T-helper 9 cell (primary cell): ENCODE measurements at places on chromosomes 7 and 10.

GRCh38 chr10:129090618-129091366 is 376.2 kb upstream of the MGMT start:
- no peak for DNase-seq

DNA sequence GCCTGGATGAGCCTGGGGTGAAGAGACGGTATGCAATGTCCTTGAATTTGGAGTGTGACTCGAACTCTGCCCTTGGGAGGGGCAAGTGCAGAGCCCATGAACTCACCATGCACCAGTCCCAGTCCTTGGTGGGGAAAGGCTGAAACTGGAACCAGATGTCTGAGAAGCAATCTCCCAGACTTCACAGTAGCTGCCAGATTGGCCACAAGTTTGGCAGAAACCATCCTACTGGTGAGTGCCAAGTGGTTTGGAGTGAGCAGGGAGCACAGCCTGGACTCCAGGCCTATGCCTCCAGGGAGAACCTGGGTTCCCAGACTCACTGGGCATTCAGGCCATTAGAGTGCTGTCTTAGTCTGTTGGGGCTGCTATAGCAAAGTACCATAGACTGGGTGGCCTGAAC is 99.6 kb upstream of the LYZL1 start:
- no peak for DNase-seq

DNA sequence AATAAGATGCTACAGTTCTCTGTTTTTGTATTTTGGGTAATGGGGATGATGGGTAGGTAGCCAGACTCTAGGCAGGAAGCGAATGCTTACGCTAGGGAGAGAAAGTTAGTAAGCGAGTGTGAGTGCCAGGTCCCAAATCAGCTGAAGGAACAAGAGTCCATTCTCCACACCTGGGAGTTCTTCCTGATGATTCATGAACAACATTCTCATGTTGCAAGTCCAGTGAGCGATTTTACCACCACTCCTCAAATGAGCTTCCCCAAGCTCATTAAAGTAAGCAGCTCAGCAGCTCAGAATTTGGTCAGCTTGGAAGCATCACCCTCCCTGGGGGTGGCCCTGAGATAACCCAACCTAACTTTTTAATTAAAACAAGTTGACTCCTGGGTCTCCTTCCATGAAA is 27.3 kb downstream of the SH3PXD2A start:
- DNase-seq, result no peak

DNA sequence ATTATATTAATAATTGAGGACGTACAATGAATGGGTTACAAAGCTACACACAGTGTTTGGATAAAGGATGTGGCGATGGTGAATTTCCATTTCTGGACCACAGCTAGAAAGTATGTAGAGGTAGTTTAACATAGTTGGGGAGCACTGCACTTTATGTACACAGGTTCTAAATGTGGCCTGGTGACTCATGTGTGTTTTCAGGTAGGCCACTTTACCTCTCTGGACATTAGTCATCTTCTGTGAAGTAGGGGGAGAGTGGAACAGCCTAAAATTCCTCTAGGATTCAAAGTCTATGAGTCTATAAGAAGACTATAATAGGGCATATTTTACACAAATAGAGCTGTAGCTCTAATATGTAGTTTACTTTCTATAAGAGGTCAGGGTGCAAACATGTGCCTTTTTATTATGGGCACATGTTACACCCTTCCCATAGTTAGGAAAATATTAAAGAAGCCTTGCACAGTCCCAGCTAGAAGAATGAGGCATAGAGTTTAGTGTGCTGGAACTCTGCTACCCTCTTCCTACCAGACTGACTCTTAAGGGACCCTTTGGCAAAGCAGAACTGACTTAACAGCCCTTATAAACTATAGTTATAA is 594.9 kb downstream of the LRMDA start:
- no peak for DNase-seq

- no peak for DNase-seq
Measured at GRCh38 chr10:47400786-47401185, 16.7 kb upstream of the ZNF488 start.

DNA sequence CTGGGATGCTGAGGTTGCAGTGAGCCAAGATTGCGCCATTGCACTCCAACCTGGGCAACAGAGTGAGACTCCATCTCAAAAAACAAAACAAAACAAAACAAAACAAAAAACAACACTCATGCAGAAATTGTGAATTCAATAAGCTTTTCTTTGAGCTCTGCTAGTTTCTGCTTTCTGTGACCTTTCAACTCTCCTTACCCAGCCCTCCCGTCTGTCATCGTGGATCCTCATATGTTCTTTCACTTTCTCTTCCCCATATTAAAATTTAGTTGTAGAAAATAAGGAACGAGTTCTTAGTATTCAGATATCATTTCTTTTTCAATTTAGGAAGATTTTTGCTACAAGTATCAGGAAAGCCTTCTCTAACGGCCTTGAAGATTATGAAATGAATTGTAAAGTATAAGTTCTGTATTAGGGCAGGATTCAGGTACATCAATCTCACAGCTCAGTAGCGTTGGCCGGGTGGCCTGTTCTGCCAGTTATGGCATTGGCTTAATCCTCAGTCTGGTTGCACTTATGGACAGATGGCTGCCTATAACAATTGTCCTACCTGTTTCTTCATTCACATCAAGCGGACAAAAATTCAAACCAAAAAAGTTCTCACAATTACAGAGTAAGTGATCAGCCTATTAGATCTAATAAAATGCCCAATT is 1167.0 kb downstream of the SORCS3 start:
- DNase-seq, result no peak

DNA sequence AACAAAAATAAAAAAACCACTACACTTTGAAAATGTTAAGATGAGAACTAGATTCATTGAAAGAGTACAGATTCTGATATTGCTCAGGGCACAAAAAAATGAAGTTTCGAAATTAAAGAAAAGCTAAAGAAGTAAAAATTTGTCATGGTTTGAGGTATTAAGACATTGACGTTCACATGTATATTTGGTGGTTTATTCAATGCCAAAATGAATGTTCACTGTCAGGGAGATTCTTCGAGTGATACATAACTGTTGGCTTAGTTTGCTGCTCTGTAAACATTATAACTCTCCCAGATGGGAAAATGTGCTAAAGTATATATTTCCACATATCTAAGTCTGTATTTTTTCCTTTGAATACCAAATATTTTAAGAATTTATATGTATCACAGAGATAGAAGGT is 345.0 kb downstream of the SEMA3D start:
- DNase-seq, result no peak

DNA sequence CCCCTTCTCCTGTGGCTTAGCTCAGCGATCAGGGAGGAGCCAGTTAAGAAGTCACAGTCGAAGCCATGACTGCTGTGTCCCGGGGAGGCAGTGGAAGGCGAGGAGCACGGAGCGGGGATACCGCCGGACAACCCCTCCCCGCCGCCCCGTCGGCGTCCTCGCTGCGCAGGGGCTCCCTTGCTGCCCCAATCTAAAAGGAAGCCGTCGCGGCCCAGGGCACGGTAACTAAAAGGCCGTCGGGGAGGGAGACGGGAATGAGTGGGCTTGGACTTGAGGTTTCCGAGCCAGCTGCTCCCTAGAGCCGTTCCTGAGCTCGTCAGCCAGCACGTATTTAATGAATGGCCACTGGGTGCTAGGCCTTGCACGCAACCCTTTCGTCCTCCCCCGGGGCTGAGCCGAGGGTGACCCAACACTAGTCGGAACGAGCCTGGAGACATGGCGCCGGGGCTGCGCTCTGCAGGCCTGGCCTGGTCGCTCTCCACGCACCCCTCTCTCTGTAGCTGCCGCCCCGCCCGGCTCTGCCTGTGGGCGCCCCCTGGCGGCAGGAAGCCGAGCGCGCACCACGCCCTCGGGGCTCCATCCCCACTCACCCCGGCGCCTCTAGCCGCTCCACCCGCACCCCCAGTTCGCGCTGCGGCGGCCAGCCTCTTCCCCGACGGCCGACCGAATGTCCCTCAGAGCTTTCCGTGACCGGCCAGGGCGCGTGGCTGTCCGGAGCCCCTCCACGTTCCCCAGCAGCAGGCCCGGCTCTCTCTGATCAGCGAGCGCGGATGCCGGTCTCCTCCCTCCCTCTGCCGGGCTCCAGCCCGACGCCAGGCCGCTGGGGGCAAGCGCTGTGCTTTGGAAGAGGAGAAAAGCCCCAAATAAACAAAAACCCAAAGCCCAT is 29.3 kb upstream of the KCNK18 start:
- DNase-seq, result peak; percentile 61

DNA sequence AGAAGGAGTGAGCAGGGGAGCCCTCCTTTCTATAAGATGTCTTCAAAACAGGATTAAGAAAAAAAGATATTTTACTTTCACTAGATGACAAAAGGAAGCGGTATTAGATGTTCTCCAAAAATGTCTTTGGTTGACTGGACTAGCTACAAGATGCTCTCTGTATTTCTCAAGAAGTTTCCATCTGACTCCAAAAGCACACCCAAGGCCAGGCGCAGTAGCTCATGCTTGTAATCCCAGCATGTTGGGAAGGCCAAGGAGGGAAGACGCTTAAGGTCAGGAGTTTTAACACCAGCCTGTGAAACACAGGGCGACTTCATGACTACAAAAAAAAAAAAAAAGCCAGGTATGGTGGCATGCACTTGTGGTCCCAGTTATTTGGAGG is 84.5 kb downstream of the PIP4K2A start:
- no peak for DNase-seq

DNA sequence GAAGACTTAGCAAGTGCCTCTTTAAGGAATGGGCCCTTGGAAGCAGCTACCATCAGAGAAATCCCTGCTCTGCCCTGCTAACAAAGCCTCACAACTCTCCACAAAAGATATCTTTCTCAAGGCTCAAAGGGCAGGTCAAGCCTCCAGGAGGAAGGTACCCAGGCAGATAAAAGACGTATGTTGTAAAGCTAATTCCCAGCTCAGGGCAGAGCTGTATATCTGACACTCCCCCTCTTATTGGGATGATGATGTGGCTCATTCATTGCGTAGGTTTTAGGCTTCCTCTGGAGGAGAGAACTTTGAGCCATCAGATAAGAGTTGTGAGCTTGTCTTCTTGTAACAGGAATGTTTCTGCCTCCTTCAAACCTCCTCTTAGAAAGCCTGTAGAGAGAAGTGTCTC is 145.4 kb downstream of the CALN1 start:
- no peak for DNase-seq

DNA sequence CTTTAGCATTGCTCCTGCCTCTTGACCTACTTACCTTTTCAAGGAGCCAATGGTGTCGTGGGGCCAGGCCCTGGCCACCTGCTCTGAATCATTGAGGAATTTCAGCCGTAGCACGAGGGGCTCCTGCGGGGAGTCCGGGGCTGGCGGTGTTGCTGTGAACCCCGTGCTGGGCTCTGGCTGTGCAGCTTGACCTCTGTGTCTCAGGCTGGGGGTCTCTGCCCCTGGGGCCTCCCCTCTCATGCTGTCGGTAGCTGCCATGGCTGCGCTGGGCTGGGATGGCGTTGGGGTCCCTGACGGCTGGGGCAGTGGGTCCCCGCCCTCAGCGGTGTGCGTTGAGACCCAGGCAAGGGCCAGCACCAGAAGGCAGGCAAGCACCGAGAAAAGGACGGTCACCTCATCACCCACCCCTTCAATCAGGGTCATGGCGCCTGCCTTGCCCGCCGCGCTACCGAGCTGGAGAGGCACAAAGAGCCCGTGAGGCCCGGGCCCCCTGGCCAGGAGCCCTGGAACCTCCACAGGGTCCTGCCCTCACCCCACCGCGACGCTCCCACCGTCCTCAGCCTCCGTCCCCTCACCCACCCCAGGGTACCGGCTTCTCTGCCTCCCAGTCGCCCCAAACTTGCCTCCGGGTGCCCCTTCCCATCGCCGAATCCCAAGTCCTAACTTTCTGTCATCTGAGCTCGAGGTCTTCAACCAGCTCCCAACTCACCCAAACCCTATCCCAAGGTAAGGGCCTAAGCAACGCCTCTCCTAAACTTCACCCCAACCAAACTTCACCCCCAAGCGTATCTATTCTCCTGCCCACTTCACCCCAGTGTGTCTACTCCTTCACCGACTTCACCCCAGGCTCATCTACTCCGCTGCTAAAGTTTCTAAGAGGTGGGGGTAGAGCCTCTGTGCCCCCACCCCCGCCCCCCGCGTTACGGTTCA is 887 bp downstream of the TMUB1 start:
- no peak for DNase-seq

DNA sequence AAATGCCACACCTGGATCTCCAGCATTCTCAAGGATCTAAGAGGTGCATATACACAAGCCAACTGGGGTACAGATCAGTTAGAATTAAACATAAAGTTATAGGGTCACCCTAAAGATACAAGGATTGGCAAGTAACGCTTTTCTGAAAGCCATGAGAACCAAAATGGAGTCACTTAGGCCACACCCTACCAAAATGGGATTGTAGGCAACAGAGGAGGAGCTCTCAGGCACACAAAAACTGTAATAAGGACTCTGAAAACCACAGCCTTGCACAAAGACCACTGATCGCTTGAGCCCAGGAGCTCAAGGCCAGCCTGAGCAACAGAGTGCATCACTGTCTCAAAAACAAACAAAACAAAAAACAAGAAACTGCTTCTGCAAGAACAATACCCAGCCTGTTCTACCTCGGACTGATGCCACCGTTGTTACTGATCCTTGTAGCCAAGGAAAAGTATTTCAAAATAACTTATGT is 35.5 kb downstream of the SVOPL start:
- no peak for DNase-seq

- DNase-seq, result no peak
Measured at GRCh38 chr10:3054851-3055199, 12.5 kb upstream of the PFKP start.

DNA sequence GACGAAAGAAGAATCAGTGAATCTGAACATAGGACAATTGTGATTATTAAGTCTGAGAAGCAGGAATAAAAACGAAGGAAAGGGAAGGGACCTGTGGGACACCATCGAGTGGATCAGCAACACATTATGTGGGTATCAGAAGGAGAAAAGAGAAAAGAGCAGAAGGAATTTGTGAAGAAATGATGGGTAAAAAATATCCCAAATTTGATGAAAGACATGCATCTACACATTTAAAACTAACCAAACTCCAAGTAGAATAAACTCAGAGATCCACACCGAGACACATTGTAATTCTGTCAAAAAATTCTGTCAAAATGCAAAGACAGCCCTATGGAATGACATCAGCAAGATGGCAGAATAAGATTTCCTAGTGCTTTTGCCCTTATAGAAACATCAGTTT is 171.1 kb downstream of the ITGB1 start:
- no peak for DNase-seq

- DNase-seq, result no peak
Measured at GRCh38 chr7:135991322-135991721, 14.2 kb upstream of the MTPN start.

DNA sequence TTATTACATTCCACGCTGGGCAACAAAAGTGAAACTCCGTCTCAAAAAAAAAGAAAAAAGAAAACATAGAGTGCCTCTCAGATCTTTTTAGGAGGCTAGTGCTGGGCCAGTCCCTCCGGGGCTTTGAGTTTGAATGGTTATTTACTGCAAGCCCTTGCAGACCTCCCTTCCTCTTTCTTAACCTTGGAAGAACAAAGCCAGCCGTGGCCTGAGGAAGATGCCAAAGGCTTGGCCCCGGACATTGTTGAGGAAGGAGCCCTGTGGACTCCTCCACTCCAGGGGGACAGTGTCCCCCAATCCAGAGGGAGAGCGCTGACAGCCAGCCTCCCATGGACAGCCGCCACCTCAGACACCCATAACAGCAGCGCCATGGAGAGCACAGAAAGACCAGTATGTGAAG is 5.0 kb downstream of the TSPAN33 start:
- no peak for DNase-seq
